ENCODE measurements at places on chromosomes 16 and 17.

DNA sequence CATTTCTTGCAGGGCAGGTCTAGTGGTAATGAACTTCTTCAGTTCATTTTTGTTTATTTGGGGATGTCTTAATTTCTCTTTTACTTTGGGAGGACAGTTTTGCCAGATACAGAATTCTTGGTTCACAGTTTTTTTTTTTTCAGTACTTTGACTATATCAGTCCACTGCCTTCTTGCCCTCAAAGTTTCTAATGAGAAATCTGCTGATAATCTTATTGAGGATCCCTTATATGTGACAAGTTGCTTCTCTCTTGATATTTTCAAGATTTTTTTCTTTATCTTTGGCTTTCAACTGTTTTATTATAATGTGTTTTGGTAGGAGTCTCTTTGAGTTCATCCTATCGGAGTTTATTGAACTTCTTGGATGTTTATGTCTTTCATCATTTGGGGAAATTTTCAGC lies 42.8 kb downstream of the CLEC19A start:
- no peak for DNase-seq

DNA sequence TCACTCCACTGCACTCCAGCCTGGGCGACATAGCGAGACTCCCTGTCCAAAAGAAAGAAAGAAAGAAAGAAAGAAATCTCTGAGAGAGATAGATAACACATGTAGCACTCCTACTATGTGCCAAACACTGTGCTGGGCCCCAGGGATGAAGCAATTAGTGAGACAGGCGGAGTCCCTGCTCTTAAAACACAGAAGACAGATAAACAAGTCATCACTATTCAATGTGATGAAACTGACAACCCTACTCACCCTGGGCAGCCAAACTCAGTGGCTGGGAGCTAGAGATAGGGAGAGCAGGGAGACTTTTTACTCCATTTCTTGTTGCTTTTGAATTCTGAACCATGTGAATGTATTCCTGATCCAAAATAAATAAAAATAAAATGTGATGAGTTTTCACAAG lies 35.2 kb upstream of the GOSR2 start:
- no peak for DNase-seq

- DNase-seq, result no peak
These were observed 51.0 kb downstream of the VAC14 start for GRCh38 chr16:70749681-70750601.

DNA sequence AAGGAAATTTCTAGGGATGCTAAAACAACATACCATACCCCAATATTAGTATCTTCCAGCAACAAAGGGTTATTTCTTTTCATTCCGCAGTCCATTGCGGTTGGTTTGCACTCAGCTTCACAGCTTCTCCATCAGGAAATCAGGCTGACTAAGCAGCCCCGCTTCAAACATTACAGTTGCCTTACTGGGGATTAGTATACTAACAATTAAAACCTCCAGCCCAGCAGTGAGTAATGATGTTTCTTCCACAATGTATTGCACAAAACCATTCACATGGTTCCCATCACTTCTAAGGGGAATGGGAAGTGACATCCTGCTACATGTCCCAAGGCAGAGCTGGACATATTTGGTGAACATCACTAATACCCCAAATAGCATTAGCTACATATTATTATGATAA lies 1384.9 kb downstream of the CDH8 start:
- DNase-seq, result no peak

DNA sequence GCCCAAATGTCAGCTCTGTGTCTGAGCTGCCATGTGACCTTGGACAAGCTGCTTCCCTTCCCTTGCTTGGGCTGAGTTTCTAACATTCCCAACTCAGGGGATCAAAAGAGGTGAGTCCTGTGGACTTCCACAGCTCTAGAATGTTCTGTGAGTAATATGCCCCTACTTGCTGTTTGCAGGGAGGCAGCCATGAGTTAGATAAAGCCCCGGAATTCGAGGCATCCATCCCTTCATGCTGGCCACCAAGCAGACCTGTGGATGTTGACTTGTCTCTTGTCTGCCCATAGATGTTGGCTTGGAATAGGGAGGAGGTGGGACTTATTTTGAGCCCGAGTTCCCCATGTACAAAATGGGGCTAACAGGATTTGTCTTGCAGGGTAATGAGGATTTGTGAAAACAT lies 36.2 kb downstream of the KSR1 start:
- no peak for DNase-seq

- no peak for DNase-seq
These were observed 22.4 kb downstream of the CMC2 start for GRCh38 chr16:80984124-80984892.

GRCh38 chr16:70399381-70399780 lies 39.5 kb downstream of the ST3GAL2 start:
- no peak for DNase-seq

DNA sequence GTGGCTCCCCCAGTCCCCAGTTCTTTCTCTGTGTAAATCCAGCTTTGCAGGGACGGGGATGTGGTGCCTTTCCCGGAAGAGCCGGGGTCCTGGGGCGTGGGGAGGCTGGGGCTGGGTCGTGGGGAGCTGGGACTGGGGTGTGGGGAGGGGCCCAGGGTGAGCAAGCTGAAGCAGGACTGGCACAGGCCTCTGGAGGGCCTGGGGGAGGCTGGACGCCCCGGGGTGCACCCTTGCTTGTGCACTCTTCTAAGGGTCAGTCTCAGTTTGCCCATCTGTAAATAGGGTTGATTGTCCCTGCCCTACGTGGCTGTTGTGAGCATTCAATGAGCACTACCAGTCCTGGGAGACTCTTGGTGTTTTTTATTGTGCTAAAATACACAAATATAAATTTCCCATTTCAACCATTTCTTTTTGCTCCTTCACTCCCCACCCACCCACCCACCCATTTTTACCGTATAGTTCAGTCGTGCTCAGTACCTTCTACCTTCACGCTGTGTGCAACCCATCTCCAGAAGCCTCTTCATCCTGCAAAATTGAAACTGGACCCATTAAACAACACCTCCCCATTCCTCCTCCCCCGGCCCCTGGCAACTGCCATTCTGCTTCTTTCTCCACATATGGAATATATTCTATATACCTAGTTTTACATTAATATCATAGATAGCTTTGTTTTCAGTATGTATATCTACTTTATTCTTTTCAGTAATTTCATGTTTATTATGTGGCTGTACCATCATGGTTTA lies 7.8 kb upstream of the TBC1D3B start:
- DNase-seq, result no peak

DNA sequence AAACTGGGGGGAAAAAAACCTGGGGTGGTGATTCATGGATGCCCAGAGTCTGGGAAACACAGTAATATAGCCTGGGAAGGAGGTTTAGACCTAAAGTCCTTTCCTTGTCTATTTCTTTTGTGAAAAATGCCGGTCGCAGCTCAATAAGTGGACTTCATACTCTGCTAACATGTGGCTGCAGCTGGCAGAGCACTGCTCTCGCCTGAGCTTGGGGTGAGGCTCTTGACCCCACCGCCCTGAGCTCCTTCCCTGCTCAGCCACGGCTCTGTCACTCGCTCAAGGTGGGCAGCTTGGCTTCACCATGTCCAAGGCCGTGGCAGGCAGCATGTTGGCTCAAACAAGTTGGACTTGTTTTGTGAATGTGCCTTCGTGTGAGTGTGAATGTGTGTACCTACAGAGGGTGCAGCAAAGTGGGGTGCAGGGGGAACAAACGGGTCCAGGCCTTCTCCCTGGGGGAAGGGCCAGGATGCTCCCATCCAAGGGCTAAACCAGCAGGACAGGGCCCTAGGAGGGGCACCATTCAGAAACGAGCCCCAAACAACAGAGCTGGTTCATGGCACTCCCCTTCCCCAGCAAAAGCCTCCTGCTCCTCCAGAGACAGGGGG lies 4.9 kb downstream of the FA2H start:
- DNase-seq, result no peak

DNA sequence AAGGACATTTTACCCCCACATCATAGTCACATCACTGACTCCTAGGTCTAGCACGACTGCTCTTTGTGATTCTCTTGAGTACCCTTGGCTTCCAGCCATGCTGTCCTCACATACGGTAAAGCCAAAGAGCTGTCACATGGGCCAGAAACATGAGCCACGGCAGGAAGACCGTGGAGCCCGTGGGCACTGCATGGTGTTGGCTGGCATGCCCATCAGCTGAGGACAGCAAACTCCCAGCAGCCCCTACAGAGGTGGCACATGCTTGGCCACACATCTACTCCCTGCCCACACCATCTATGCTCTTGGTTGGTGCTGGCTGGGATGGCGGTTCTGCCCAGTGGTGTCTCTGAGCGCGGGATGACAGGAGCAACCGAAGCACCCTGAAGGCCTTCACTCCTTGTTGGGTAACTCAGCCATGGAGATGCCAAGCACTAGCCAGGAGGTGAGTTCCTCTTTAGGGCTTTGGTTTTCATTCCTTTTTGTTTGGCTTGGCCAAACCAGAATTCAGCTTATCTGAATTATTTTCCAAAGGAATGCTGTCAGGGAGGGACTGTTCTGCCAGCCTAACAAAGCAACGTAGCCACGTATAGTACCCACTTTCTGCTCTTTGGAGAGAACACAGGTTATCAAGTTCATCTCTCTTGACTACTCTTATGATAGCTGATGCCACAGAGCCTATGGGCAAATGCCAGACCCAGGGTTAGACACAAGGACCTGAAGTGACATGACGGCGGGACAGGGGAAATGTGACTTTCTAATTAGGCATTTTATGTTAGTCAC lies 10.0 kb downstream of the TNFAIP1 start:
- no peak for DNase-seq
